ENCODE measurements at places on chromosomes 12 and 14.

- DNase-seq, result no peak
Measured at GRCh38 chr14:38547961-38548490, 292.1 kb upstream of the CLEC14A start.

- DNase-seq, result no peak
Measured at GRCh38 chr12:42504049-42504448, 85.5 kb downstream of the PRICKLE1 start.

- no peak for DNase-seq
Measured at GRCh38 chr12:4178424-4179170, 95.0 kb upstream of the CCND2 start.

GRCh38 chr12:21521541-21521940 is 4.6 kb upstream of the SPX start:
- no peak for DNase-seq

DNA sequence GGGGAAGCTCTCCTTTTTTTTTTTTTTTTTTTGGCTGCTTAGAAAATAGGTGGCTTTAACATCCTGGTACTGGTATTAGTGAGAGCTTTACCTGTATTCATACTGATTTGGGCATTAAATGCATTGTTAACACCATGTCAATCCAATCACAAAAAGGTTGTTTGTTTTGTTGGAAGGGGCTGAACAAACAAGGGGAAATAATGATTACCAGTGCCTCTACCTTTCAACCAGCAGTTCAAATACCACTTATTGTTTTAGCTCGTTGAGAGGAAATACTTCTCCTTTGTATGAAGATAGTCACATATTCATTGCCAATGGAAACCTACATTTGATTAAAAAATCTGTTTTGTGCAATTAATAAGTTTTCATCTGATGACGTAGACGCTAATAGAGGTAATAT is 72.9 kb downstream of the MIPOL1 start:
- no peak for DNase-seq

DNA sequence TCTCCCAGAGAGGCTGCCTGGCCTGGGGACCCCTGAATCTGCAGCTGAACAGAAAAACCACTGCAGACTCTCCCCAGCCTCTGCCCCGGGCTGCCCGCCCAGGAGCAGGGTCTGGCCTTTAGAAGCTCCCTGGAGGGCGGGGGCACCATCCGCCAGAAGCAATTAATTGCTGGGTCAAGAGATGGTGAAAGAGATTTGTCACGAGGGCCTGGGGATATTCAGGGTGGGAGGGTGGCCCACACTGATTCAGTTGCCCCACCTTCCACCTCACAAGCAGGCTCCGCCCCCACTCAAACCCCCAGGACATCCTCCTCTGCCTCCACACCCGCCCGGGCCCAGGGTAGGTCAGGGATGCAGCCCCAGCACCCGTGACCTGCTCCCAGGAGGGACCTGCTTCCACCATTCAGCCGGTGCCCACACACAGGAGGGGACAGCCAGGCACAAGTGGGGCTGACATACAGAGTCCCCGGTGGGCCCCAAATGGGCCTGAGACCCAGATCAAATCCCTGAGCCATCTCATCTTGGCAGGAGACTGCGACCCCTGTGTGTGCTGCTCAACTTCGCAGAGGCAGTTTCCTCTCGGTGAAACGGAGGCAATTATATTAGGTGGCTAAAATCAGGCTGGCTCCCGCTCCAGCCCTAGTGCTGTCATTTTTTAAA is 23.0 kb downstream of the NCOR2 start:
- DNase-seq, result no peak
